ENCODE measurements at places on chromosomes 11 and 22.

DNA sequence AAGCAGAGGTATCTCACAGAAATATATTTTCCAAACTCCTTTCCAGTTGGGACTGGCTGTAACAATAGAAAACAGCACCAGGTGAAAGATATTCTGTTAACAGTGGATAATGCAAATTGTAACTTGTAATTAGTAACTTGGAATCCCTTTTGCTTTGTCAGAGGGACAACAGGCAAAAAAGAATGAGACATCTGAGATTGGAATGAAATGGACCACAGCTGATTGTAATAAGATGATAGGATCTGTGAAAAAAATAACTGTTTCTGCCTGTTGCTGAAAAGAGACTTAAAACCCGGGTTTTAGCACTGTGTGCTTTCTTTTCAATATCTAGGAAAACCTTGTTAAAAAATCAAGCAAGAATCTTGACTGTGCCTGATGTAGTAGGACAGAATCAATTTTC is 655.7 kb downstream of the METTL15 start:
- no peak for DNase-seq

DNA sequence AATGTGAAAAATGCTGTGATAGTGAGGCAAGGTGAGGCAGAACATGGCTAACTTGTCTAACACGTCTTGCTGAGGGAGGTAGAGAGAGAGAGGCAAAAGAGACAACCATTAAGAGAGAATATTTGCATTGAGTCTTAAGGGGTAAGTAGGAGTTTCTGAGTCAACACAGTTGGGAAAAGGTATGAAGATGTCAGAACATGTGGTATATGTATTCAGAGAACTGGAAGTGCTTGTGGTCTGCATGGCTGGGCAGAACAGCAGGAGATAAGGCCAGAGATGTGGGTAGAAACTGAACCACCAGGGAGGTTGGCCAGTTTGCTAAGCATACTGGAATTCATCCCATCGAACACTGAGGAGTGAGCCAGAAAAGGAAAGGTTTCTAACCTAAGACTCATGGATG is 25.0 kb upstream of the SLC5A1 start:
- no peak for DNase-seq

DNA sequence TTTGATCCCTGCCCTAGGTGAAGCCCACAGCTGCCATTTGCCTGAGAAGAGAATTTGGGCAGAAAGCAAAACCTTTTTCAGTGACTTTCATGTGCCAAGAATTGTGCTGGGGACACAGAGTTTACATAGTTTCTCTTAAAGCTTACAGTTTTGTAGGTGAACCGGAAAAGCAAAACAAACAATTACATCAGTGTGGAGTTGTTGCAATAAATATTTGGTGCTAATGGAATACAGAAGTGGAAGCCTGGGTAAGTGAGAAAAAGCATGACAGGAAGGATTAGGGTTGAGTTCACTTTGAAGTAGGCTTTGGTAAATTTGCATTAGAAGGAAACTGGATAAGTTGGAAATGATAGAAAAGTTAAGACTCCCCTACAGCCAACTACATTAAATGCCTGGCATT is 82.7 kb downstream of the RASSF10 start:
- no peak for DNase-seq

GRCh38 chr11:36499315-36499714 is 10.8 kb downstream of the TRAF6 start:
- DNase-seq: no peak

- peak; percentile 54 for DNase-seq
Measured at GRCh38 chr11:69509381-69509780, 27.9 kb downstream of the LINC01488 start.
